ENCODE measurements at places on chromosomes 12 and 14. TPM values are rescaled to one million over a fixed set of nuclear protein-coding genes. Genes with fewer than 3 reads are reported as not detected.

TC2N gene
- not detected for polyA plus RNA-seq

- no peak for DNase-seq
- H3K36me3 ChIP-seq: no peaks in the 10 kb centered on the region
- no peak overlapping the region for H3K4me3 ChIP-seq
- no peaks in the 10 kb centered on the region for H3K27me3 ChIP-seq
- peaks cover 8% of the 10 kb centered on the region for H3K4me1 ChIP-seq
- no peak overlapping the region for H3K27ac ChIP-seq
These were observed 115.9 kb upstream of the TMPO start for GRCh38 chr12:98399532-98399931.

DNA sequence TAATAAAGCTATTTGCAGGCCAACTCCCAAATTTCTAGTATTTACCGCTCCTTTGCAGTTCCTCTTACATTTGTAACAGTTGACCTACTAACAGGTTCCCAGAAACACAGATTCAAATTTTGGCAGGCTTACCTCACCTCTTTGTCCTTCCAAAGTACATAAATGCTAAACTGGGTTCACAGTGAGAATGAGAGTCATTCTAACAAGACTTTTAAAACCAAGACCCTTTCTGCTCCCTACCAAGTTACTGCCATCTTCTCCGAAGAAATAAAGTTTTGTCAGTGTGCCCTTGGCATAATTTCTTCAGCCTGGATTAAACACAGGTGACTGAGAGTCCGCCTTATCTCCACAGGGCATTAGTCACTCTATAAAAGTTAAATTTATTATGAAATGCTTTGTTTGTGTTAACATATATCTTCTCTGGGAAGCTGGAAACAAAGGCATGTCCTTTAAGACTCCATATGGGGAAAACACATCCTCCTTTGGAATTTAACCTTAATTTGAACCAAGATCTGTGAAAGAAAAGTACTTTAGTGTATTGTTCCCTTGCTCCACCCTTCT is 28.2 kb downstream of the FOXA1 start:
- no peak overlapping the region for H3K4me3 ChIP-seq
- no peak for DNase-seq
- H3K27me3 ChIP-seq: no peaks in the 10 kb centered on the region
- H3K36me3 ChIP-seq: no peaks in the 10 kb centered on the region
- H3K4me1 ChIP-seq: no peaks in the 10 kb centered on the region

GRCh38 chr12:51632623-51633022 is 41.6 kb downstream of the SCN8A start:
- H3K27ac ChIP-seq: no peak overlapping the region
- H3K27me3 ChIP-seq: no peaks in the 10 kb centered on the region
- H3K4me1 ChIP-seq: peaks cover 17% of the 10 kb centered on the region
- no peaks in the 10 kb centered on the region for H3K36me3 ChIP-seq
- no peak for DNase-seq

- no peaks in the 10 kb centered on the region for H3K27me3 ChIP-seq
- H3K27ac ChIP-seq: no peak overlapping the region
- H3K36me3 ChIP-seq: peaks cover 26% of the 10 kb centered on the region
These were observed 30.4 kb downstream of the DLGAP5 start for GRCh38 chr14:55160989-55161388.

DNA sequence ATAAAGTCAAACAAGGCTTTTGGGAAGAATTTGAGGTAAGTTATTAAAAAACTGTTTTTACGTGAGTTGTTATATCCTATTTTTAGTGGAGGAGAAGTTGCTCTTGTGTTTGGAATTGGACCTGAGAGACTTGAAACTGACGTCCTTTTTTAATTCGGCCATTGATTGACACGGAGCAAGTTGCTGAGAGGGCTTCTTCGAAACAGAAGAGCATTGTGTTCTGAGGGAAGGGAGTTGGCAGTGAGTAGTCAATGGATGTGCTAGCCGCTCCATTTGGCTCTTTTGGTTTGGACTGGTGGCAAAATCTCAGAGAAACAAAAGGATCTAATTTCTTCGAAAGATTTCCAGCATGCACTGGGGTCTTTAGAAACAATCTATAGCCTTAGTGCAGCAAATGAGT is 37.3 kb downstream of the PTPN11 start:
- H3K36me3 ChIP-seq: peaks cover 21% of the 10 kb centered on the region
- no peak overlapping the region for H3K4me3 ChIP-seq
- no peaks in the 10 kb centered on the region for H3K27me3 ChIP-seq
- no peaks in the 10 kb centered on the region for H3K4me1 ChIP-seq
- H3K27ac ChIP-seq: no peak overlapping the region

GRCh38 chr12:65524666-65525065 is 246.2 kb downstream of the MSRB3 start:
- no peak for DNase-seq
- peaks cover 13% of the 10 kb centered on the region for H3K36me3 ChIP-seq
- H3K4me3 ChIP-seq: no peak overlapping the region
- peaks cover 29% of the 10 kb centered on the region for H3K4me1 ChIP-seq
